ENCODE measurements at places on chromosomes 3 and 15.

- DNase-seq = no peak
These were observed 41.7 kb downstream of the CHST14 start for GRCh38 chr15:40512440-40512839.

- no peak for DNase-seq
These were observed 289.6 kb upstream of the C2CD4B start for GRCh38 chr15:62454567-62455172.

DNA sequence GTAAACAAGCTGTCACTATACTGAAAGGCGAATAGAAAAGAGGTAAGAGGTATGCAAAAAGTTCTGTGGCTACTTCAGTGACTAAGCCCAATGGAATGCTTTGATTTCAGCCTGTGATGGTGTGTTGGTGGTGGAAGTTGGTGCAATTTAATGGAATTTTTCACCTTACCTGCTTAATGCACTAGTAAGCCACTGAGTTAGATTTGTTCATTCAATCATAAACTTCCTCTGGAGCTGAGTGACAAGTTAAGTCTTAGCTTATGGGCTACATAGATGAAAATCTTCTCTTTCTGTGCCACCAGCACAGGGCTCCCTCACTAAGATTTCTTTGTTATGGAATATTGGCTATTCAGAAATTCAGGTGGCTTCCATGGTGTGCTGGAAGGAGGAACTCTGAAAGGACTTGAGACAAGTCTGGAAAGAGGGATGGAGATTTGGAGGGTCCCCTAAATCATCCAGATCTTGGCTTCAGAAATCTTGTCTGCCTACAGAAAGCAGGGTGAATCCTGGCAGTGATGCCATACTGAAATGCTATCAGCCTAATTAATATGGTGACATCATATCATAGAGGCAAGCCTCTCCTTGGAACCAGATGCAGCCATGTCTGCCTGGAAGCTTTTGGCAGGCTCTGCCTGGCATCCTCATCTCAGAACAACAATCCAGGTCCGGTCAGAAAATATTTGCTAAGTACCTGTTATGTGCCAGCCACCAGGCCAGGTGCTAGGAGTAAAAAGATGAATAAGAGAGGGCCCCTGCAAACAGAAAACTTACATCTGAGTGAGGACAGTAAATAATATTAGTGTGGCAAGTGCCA is 8.1 kb upstream of the GAP43 start:
- no peak for DNase-seq

- no peak for DNase-seq
These were observed 5.7 kb downstream of the NT5DC2 start for GRCh38 chr3:52527732-52528585.

DNA sequence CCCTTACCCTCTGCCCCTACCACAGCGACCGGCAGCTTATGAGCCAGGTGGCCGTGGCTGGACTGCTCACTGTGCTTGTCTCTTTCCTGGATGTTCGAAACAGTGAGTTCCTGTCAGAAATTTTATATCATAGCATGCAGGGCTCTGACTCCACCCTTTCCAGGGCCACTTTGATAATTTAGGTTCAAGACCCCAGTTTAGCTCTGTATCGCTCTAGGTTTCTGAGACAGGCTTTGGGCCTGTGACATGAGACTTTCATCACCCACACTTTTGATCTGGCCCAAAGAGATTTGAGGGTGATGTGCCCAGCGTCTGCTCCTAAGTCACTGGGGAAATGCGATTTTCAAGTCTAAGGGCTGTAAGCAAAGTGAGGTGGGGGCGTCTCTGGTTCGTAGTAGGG is 6.5 kb upstream of the EIF4G1 start:
- no peak for DNase-seq

DNA sequence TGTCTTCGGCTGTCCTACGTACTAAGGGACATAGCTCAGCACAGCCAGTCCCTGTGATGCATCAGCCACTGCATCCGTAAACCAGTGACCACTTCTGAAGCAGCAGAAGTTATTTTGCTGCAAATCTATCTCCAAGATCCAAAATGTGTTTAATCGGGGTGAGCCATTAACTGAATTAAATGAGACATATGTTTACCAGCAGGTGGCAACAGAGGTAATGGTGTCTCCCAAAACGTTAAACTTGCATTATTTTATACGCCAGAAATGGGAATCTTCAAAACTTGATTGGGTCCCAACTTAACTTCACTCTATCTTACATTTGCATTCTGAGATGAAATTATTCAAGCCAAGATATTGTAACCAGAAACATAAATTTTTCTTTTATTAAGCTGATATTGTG is 75.3 kb upstream of the BOC start:
- no peak for DNase-seq

- DNase-seq = no peak
These were observed 77.0 kb upstream of the HEG1 start for GRCh38 chr3:125132815-125133214.

DNA sequence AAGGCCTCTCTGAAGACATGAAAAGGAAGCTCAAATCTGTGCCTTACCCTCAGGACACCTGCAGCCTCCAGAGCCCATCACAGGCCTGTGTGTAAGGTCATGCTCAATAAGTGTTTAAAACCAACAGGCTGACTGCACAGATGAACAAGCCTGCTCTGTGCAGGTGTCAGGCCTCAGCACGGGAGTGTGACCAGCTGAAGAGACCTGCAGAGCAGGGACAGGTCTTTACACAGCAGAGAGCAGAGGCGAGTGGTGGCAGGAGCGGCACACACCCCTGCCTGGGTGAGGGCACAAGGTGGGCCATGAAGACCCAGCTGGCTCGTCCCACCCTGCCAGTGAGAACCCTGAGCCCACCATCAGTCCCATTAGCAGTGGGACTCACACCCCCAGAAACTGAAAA is 56.9 kb downstream of the ROPN1B start:
- DNase-seq = no peak

GRCh38 chr3:52532517-52532837 is 1.2 kb downstream of the NT5DC2 start:
- DNase-seq = no peak

- no peak for DNase-seq
These were observed 115.6 kb downstream of the ADAMTSL3 start for GRCh38 chr15:83769411-83769999.

GRCh38 chr3:151403246-151403645 is 18.7 kb upstream of the P2RY12 start:
- DNase-seq = no peak

- no peak for DNase-seq
These were observed 27.8 kb downstream of the IQCF6 start for GRCh38 chr3:51751287-51751686.

GRCh38 chr3:196793246-196793645 is 53.6 kb downstream of the PAK2 start:
- DNase-seq = no peak

DNA sequence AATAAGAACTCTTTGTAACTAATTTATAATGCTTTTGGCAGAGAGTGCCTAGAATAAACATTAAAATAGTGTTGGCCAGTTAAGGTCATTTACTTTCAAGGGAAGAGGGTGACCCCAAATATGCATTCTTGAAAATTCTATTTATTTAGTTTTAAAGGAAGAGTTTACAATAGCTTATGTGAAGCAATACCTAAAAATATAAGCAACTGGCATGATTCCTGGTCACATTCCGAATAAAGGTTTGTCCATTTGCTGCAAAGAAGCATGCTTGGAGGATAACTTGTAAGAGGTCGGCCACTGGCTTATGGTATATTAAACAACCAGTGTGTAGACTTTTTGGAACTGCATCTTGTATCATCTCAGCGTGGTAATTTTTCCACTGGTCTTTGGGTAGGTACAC is 10.2 kb downstream of the MITF start:
- DNase-seq = no peak

DNA sequence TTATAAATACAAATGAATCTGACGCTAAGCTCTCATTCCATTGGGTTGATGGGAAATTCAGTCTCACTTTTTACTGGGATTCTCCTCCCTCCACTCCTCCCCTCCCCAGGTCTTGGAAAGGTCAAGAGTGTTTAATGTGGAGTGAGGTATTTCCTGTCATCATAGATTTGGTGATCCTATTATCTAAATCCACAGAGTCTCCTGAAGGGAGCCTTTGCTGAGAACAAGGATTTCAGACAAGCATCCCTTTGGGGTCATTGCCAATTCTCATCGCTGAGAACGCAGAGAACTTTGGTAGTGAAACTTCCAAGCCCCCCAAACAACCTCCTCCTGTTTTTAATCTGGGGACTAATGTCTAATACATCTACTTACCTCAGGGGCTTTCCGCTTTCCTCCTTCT is 297.9 kb downstream of the OTOL1 start:
- no peak for DNase-seq

DNA sequence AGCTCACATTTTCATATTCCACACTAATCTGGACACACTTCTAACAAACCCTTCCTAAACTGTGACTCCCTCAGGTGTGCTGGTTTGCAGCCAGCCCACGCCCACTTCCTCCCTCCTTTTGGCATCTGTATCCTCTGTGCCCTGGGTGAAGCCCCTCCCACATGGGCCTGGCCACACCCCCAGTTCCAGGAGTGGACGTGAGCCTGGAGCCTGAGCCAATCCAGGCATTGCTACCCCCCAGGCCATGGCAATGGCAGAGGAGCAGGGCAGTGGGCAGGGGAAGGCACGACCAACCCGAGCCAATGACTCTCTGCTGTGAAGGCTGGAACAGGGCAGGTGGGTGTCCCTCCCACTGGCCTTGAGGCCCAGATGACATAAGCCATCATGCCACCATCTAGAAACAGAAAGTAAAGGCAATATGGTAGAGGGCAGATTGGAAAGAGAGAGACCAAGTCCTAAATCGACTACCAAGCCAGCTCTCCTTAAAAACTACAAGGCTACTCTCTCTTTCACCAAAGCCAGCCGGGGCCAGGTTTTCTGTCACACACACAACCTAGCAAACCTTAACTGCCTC is 18.6 kb downstream of the FAM174B start:
- DNase-seq = no peak

GRCh38 chr3:79012530-79012913 is 755.3 kb downstream of the ROBO1 start:
- DNase-seq = no peak

DNA sequence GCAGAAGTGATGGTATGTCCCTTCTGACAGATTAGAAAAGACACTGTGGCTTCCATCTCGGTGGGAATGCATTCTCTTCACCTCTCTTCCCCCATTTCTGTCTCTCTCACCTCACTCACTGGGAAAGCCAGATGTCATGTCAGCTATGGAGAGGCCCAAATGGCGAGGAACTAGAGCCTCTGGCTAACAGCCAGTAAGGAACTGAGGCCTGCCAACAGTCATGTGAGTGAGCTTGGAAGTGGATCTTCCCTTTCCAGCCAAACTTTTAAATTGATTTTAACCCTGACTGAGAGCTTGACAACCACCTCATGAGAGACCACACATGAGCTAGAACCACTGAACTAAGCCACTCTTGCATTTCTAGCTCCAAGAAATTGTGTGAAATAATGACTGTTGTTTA is 35.2 kb upstream of the CDAN1 start:
- peak; percentile 3 for DNase-seq

DNA sequence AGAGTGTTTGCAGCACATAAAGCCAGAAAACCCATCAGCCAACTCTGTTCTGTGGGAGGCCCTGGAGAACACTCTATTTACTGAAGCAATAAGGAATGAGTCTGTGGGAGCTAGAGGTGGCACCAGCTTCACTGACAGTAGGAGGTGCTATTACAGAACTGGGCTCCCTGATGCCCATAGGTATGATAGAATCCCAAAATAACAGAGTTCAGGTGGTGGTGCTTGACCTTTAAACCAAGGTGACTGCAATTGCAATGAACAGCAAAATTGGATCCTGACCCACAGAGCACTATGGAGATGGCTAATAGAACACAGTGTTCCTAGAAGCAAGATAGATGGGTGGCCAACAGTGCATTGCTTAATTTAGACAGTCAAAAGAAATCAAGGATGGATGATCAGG is 95.4 kb upstream of the RNU6-1 start:
- DNase-seq = no peak

- no peak for DNase-seq
These were observed 276.9 kb upstream of the IL12A start for GRCh38 chr3:159711560-159712333.

GRCh38 chr15:39736412-39737195 is 46.0 kb downstream of the FSIP1 start:
- no peak for DNase-seq

- no peak for DNase-seq
These were observed 138.4 kb downstream of the PLCL2 start for GRCh38 chr3:17023006-17023664.

- DNase-seq = no peak
These were observed 39.2 kb downstream of the SEMA3G start for GRCh38 chr3:52405601-52406110.

DNA sequence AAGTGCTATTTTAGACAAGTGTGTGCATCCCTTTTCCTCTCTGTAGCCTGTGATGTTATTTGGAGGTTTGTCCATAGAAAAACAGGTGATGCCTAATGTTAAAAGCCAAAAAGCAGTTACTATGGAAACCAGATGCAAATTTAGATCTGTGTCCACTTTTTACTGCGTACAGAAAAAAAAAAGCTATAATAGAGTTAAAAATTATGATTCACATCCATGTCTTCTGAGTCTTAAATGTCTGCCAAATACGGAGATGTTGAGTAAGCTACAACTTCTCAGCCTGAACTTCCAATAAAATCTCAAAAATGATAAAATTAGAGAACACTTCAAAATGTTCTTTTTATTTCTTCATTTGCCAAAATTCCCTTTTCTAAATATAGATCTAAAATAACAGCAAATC is 74.2 kb upstream of the GAP43 start:
- no peak for DNase-seq

DNA sequence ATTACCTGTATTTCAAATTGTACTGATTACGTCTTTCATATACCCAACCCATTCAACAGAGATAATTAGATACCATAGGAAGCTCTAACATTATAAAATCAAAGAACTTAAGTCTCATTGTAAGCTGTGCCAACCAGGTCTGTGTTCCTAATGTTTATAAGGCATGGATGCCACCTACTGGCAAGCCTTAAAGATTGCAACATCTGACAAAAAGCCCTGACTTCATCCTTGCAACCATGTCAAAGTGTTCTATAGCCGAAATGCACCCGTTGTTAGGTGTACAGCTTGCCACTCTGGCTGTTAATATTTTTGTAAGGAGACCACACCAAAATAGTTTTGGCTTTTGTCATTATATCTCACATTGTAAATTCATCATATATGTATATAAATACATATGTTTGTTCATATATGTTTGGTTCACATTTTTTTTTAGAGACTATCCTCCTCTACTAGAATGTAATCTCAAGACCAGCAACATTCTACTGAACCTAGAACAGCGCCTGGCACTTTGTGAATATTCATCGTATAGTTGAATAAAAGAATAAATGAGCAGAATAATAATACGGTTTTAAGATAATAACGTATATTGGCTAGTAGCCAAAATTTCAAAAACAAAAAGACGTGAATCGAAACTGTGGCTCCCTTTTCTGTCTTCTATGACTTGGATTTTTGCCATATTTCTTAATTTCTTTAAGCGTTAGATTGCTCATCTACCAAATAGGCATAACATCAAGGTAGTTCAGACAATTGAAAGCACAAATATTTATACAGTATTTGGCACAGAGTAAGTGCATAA is 258.1 kb downstream of the TBL1XR1 start:
- DNase-seq = peak; percentile 8
